Activated T-helper 1 cell treated with anti-CD3 and anti-CD28 coated beads, Interleukin-2, amount 50 U/mL, for 16 hours (primary cell): ENCODE measurements at places on chromosomes 3 and 15.

GRCh38 chr3:158532099-158532734 is 38.8 kb upstream of the MLF1 start:
- DNase-seq = no peak

GRCh38 chr3:11307830-11308432 is 35.7 kb downstream of the ATG7 start:
- no peak for DNase-seq

- no peak for DNase-seq
Observed at GRCh38 chr3:144692488-144692887, 720.9 kb downstream of the DIPK2A start.

DNA sequence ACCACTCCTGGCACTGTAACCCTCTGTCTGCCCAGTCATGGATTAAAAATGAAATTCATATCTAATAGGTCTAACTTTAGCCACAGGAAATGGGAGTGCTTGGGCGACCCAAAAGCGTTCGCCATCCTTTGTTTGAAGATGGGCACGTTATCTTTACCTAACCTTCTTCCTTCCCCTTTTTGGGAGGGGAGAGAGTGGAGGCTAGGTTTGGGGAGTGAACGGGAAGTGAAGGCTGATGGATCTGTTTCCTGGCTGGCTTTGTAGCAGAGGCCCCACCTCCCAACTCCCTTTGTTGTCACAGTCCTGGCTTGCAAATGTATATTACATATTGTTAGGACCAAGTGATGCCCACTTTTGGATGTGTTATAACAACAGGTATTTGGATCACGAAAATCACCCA is 98.1 kb upstream of the ARHGEF3 start:
- DNase-seq = no peak

DNA sequence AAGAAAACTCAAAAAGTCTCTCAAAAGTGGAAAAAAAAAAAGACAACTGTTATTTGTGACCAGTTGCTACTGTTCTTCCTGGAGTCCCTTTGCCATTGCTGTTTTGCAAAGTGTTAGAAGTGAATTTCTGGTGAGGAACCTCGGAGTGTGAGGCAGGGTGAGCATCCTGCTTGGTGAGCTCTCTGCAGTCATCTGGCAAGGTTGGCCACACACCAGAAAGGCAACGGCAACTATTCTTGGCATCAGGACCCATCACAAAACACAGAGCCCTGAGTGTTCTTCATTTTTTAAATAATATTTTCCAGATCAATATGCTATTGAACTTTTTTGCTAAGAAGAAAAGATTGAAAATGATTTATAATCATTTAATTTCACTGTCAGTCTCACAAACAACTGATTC is 60.7 kb downstream of the CGNL1 start:
- no peak for DNase-seq

- no peak for DNase-seq
Observed at GRCh38 chr15:50330921-50331320, 24.1 kb downstream of the GABPB1 start.

DNA sequence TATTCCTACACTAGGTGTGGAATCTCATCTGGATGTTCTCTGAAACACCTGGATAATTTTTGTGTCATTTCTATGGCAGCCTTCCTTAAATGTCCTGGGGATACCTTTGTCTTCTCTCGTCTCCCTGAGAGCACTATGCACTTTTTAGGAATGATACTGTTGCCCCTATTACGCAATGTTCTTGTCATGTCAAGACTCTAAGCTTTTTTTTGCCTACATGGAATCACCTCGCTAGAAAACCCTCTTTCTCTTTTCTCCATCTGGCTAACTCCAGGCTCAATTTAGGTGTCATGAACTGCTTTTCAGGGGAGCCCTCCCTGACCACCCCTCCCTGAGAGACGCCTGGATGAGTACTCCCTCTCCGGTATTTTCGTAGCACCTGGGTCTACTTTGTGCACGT is 81.3 kb downstream of the SOX2 start:
- DNase-seq = no peak

GRCh38 chr15:79060175-79060574 is 30.4 kb downstream of the RASGRF1 start:
- DNase-seq = no peak

DNA sequence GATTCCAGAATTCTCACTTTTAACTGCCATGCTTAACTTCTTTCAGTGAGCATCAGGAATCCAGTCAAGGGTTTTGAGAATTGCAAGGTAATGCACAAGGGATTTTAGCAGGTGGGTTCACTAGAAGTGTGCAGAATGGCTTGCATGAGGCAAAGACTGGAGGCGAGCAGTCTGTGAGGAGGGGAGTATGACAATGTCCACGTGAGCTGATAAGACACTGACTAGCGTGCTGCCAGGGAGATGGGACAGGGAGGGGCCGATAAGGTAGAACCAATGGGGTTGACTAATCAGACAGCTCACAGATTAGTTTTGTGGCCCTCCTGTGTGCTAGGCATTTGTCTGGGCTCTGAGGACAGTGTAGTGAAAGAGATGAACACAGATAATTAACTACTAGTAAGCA is 102.0 kb upstream of the DAZL start:
- DNase-seq = no peak

DNA sequence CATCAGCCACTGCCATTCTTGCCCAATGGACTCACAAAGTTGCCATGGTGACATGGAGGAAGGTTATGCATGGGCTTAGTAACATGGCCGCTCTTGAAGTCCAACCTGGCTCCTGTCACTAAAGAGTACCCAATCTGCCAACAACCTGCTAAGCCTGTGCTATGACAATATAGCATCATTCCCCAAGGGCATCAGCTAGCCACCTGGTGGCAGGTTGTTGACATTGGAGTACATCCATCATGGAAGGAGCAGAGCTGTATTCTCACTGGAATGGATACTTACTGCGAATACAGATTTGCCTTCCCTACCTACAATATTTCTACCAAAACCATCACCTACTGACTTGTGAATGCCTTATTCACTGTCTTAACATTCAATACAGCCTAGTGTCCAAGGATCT is 138.9 kb upstream of the RORA start:
- no peak for DNase-seq

DNA sequence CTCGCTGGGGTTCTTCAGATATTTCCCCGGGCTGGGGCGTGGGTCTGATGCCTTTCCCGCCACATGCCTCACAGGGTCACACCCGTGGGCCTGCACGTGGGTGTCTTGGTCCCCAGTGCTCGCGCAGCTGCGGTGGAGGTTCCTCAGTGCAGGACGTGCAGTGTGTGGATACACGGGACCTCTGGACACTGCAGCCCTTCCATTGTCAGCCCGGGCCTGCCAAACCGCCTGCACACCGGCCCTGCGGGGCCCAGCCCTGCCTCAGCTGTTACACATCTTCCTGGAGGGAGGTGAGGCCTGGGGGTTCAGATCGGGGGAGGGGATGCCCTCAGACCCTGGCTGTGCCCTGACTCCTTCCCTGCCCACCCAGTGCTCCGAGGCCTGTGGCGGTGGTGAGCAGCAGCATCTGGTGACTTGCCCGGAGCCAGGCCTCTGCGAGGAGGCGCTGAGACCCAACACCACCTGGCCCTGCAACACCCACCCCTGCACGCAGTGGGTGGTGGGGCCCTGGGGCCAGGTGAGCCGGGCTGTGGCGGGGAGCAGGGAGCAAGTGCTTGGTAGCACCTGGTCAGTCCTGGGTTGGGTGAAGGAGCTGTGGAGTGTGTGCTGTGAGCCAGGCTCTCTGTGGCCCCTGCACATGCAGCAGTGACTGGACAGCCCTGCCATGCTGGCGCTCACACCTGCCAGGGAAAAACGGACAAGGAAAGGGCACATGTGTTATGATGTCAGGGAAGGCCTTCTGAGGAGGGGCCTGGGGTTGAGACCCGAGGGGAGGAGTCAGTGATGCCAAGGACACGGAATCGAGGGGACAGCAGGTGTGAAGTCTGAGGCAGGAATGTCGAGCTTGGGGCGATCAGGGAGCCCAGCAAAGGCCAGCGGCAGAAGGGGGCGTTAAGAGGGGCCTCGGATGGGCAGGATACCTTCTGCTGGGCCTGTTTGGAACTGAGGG is 88.9 kb downstream of the TBC1D2B start:
- DNase-seq = no peak

DNA sequence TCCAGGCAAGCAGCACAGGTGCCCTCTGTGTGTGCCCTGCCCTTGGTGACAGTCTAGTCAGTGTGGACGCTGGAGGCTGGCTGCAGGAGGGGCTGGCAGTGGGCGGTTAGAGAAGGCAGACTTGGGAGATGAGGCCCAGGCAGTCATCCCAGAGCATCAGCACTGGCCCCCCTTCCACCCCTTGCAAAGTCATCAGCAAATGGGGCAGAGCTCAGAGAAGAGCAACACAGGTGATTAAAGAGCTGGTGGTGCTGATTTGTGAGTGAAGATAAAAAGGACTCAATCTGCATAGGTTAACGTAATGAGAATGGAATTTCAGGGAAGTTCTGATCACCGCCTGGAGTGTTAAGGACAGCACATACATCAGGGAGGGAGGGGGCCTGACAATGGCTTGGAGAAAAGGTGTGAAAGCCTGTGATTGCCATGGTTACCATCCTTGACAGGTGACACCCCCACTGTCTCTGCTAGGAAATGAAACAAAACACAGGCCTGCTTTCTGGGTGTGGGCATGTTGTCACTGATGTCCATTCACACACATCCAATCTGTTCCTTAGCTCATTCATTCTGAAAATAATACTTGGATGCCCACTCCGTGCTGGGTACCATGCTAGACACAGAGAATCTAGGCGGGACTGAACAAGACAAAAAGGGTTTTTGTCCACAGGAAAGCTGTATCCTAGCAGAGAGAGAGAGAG is 269.6 kb upstream of the ST8SIA2 start:
- no peak for DNase-seq

DNA sequence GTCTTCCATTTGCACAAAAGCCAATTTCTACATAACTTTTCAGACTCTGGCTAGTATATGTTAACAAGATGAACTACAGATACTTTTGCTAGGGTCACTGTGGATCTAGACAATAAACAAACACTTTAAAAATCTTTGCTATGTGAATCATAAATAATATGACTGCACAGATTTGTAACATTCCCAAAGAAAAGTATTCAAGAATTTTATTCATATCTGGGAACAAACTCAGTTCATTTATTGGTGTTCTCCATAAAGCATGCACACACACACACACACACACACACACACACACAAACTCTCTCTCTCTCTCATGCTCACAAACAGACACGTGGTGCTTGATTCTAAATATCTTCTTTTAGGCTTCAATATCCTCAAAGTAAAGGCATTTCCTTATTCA is 18.8 kb upstream of the THRB start:
- DNase-seq = no peak

DNA sequence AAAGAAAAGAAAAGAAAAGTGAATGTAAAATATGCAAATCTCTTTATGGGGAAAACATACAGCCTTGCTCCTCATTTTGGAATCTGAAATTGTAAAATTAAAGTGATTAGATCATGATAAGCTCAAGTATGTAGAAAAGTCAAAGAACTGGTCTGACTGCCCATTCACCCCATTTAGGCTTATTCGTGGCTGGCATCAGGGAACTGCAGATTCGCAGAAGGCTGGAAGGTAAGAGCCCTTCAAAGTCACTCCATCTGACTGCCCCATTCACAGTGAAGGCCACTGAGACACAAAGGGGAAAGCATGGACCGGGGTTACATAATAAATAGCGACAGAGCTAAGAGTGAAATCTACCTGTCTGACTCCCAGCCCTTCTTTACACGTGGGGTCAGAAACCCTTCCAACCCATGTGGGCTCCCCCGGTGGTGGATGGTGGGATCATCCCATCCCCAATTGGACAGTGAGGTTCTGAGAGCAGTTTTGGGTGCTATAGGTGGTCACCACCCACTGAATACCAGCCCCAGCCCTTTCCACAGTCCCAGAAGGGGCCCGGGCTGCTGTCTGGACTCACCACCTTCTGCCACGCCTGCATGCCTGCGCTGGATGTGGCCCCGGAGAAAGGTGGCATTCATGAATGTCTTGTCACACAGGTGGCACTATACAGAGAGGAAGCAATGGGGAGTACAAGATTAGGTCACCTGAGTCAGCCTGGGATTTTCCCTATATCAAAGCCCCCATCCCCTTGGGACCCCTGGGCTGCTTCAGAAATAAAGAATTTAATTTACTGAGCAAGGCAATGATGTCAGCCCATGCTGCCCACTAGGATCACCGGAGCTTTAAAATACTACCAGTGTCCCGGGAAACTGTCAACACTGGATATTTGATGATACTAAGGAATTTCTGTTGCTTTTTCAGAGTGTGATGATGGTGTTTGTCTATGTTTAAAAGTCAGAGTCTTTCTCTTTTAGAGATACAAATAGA is 17.9 kb downstream of the DZIP1L start:
- DNase-seq = no peak

DNA sequence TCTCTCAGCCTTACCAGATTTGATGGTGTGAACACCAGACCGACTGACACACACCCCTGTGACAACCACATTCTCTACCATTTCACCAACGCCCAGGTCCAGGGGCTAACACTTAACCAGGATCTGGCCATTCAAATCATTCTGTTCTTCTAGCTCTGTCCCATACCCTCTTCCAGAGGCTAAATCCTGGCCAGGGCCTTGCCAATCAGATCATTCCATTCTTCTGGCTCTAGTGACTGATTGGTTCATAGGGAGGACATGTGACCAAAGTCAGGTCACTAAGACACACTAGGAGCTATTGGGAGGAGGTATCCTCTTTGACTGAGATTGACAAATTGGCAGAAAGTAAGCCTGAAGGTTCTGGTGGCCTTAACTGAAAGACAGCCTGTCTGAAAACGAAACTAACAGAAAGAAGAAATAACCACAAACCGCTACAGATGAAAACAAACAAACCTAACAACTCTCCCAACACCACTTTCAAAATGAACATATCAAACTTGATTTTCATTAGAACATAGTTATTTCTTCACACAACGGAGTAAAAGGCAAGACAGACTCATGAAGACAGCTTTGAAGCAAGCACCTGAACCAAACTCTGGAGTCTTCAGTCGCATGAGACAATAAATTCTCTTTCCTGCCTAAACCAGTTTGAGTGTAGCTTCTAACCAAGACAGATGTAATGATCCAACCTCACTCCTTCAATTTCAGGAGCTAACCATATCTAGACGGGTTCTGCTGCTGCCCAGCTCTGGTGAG is 68.5 kb downstream of the TRANK1 start:
- no peak for DNase-seq

DNA sequence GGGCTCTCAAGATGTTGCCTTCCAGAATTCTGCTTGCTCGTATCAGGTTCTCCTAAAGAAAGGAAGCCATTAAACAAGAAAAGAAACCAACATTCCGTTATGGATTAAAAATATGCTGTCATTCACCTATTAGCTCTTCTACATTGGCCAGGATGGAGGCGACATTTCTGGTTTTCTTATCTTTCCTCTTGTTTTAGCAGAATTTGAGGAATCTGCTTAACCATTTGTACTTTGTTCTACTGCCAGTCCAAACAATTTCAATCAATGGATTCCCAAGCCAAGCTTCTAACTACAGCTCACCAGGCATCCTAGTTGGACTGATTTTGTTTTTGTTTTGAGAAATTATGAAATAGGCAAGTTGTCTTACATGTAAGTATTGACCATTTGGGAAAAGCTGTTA is 164.6 kb upstream of the TSC22D2 start:
- DNase-seq = no peak

- DNase-seq = no peak
Observed at GRCh38 chr3:101861212-101861788, 12.0 kb downstream of the NFKBIZ start.
